H9 (cell line): ENCODE measurements at places on chromosomes 13 and 19. TPM values are rescaled to one million over a fixed set of nuclear protein-coding genes. Genes with fewer than 3 reads are reported as not detected.

GRCh38 chr19:55322204-55322885 lies 2.8 kb downstream of the TMEM150B start:
- no peaks in the 10 kb centered on the region; the same call in 1 of the 2 replicates for H3K27me3 ChIP-seq
- H3K4me3 ChIP-seq: no peak overlapping the region
- H3K4me1 ChIP-seq: no peaks in the 10 kb centered on the region
- no peaks in the 10 kb centered on the region for H3K36me3 ChIP-seq

GRCh38 chr19:34345947-34346351 lies 19.0 kb upstream of the GPI start:
- no peaks in the 10 kb centered on the region for H3K27me3 ChIP-seq
- DNase-seq: peak; percentile 85
- H3K4me1 ChIP-seq: no peaks in the 10 kb centered on the region
- H3K27ac ChIP-seq: no peak overlapping the region
- H3K36me3 ChIP-seq: peaks cover 36% of the 10 kb centered on the region

CYP4F12 gene
- not detected in 2 replicates for total RNA-seq

CHAF1A gene
- 143 and 148 TPM in 2 replicates for total RNA-seq

PSG2 gene
- total RNA-seq: not detected in 2 replicates
